Activated CD8-positive, alpha-beta T cell treated with anti-CD3 and anti-CD28 coated beads, Interleukin-2, amount 10 ng/mL, durations not matched to agents 7 days and 5 days (primary cell): ENCODE measurements at places on chromosomes 3 and 15. TPM values are rescaled to one million over a fixed set of nuclear protein-coding genes. Genes with fewer than 3 reads are reported as not detected.
A peak's percentile ranks its signal among the peaks of the same experiment; 100 is the strongest.

CNTN4 gene
- not detected for total RNA-seq

DNA sequence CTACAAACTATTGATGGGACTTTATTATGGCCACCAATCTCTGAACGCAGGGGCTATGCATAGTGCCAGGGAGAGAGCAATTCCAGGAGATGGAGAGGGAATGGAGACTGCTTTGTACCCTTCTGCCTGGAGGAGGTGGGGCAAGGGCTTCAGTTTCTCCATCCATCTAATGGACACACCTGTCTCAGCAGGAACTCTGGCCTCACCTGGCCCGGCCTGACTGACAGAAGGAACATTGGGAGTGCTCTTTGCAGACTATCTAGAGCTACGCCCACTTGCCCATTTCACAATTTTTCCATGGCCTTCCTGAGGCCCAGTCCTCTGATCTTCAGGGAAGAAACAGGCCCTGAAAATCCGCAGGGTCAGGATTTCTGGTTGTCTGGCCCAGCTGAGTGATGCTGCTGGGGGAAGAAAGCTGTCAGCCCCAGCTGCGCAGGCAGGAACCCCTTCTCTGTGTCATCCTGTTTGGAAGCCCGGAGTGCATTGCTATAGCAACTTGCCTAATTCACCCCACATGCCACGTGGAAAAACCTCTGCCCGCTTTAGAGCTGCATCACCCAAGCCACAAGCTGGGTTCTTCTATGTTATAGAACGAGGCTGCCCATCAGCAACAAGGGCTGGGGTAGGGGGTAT lies 6.4 kb downstream of the ITGA11 start:
- no peak for DNase-seq

FRMD4B gene
- 7.7 TPM for total RNA-seq

GRCh38 chr15:69523010-69524001 lies 70.7 kb downstream of the RPLP1 start:
- DNase-seq: peak; percentile 82

DNA sequence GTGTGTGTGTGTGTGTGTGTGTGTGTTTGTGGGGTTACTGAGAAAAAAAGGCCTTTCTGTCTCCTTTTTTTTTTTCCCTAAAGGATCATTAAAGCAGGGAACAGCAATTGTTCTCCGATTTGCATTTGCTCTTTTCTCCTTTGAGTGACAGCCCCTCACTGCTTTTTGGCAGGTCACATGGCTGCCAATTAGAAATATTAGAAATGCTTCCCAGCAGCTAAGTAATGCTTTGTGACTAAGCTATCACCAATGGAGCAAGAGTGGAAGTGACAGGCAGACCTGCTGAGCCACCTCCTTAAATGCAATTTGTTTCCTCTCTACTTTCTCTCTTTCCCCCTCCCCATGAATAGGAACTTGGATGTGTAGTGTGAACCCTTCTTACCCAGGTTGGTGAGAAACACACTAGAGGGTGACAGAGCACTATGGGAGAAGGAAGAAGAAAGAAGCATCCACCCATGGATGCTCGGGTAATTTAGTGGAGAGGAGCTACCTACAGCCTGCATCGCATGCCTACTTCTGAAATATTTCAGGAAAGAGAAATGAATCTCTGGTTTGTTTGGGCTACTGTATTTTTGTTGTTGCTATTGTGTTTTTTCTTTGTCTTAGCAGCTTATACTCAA lies 165.2 kb upstream of the PDZRN3 start:
- no peak for DNase-seq

GRCh38 chr15:57462381-57462780 lies 86.1 kb downstream of the CGNL1 start:
- DNase-seq: no peak

DNA sequence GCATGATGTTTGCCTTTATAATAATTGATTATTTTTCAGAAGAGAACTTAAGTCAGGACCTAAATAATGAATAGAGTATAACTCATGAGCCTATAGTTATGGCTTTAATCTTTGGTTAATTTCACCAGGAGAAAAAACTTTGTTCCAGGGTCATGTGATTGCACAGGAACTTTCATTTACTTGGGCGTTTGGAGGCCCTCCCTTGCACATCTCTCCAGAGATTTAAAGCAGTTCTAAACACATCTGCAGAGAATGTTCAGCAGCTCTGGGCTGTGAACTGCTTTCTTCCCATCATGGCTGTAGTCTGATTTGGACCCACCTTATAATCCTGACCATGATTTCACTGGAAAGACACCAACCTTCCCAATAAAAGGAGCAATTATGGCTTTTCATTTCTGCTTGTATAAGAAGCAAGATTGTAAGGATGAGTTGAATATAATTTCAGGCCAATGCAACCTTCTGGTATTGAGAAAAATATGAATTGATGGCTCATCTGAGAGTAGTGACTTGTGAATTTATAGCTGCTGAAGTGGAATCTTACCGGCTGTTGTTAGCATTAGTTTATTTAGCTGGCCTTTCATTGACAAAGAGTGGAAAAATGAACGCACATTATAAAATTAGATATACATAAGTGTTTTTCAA lies 80.9 kb upstream of the PRTG start:
- DNase-seq: no peak

DNA sequence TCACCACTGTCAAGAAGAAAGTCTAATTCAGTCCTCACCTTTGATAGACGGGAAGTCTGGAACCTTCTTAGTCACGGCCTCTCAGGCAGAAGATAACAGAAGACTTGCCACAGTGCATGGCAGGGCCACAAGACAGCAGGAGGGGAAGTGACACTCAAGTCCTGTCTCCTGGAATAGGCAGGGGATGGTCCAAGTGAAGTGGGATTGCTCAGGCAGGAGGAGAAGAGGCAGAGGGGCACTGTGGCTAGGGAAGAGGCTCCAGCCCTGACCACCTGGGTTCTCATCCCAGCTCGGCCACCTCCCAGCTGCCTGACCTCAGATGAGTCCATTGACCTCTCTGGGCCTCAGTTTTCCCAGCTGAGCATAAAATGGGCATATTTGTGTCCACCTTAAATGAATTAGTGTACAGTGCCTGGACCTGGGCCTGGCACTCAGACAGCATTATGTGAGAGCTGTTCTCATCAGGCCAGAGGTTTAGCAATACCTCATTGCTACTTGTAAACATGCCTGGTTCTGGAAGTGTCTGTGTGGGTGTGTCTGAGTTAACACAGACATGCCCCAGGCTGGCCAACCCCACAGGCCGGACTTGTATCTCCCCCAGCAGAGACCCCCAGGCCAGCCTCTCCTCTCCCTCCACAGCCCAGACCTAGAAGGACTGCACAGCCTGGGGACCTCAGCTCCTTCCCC lies 11.5 kb upstream of the PCSK6 start:
- DNase-seq: peak; percentile 24

GRCh38 chr3:47658444-47658843 lies 79.8 kb upstream of the CSPG5 start:
- no peak for DNase-seq

AQP9 gene
- total RNA-seq: not detected

- peak; percentile 23 for DNase-seq
These were observed 384.4 kb upstream of the C2CD4B start for GRCh38 chr15:62549345-62549970.

CCDC54 gene
- total RNA-seq: not detected

GRCh38 chr3:113231827-113232253 lies 20.5 kb downstream of the BOC start:
- no peak for DNase-seq

- DNase-seq: no peak
These were observed 52.7 kb downstream of the TRIM71 start for GRCh38 chr3:32870373-32871095.

- no peak for DNase-seq
These were observed 27.1 kb downstream of the STARD9 start for GRCh38 chr15:42602501-42602900.

GRCh38 chr3:158105119-158105709 lies 1.0 kb downstream of the SHOX2 start:
- DNase-seq: no peak

DNA sequence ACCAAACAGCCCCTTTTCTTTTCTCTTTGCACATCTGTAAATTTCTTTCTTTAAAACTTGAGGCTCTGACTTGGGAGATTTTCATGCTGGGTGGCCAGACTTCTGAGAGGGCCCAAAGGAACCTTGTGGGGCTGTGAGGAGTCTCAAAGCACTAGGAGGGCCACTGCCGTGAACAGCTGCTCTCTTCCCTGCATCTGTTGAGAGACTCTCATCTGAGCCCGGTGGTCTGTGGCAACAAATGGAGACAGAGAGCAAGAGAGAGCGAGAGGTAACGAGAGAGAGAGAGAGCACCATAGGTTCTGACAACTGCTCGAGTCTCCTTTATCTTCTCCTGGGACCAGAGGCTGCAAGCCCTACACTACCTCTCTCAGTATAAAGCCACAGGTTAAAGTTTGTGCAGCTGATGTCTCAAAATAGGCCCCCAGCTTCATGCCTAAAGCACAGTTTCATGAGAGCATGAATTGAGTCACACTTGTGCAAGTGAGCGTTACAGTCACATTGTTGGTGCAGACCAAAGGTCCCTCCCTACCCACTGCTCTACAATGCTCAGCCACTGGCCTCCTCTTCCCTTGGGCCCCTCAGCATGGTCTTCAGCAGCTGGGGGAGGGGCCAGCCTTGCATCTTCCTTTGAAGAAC lies 60.7 kb downstream of the ZNF621 start:
- DNase-seq: no peak

- no peak for DNase-seq
These were observed 203.0 kb downstream of the TIGIT start for GRCh38 chr3:114496874-114497273.

- DNase-seq: no peak
These were observed 28.4 kb downstream of the P3H2 start for GRCh38 chr3:190092250-190092649.

MTHFS gene
- 37.0 TPM for total RNA-seq

DNA sequence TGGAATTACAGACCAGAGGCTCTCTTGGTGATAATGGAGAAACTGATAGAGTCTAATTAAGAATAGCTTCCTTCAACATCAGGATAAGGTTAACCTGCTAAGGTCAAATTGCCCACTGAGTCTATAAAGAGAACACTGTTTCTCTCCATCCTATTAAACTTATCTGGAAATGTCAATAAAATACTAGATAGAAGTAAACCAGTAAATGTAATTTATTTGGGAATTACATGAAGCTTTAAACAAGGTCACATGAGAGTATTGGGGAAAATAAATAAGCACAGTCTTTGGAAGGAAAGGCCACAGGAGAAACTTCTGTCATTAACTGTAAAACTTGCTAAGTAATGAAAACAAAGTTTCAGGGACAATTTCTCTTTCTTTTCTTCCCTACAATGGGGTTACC lies 118.5 kb downstream of the DPH6 start:
- DNase-seq: no peak

HYAL2 gene
- total RNA-seq: 6.5 TPM

DNA sequence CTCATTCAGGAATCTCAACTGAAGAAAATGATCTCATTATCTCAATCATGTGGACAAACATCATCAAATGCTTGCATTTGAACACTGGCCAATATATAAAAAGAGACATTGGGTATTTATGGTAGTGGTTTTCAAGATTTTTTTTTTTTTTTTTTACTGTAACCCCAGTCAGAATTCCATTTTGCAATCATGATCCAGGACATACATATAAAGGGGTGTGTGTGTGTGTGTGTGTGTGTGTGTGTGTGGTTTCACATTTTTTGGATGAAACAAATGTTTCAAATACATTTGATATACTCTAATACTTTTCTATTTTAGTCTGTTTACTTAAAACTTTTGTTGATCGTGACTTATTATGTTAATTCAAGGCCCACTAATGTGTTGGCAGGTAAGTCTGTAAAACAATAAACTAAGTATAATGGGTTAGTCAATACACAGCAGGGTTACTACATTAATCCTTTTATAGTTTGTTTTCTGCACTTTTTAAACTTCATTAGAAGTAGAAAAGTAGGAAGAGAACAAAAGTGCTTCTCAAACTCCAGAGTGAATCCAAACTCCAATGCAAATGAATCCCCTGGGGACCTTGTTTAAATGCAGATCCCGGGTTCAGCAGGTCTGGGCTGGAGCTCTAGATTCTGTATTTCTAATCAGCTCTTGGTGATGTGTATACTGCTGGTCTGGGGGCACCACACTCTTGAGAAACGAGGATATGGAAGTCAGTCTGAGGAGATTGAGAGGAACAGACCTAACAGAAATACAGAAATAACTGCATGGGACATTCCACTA lies 17.6 kb downstream of the THRB start:
- DNase-seq: no peak
